Cerebellar nuclear complex (tissue), 1 donor: ENCODE measurements at places on chromosomes 3 and 15.

- no peak for DNase-seq
Measured at GRCh38 chr3:196638861-196639482, 522 bp upstream of the NRROS start.

DNA sequence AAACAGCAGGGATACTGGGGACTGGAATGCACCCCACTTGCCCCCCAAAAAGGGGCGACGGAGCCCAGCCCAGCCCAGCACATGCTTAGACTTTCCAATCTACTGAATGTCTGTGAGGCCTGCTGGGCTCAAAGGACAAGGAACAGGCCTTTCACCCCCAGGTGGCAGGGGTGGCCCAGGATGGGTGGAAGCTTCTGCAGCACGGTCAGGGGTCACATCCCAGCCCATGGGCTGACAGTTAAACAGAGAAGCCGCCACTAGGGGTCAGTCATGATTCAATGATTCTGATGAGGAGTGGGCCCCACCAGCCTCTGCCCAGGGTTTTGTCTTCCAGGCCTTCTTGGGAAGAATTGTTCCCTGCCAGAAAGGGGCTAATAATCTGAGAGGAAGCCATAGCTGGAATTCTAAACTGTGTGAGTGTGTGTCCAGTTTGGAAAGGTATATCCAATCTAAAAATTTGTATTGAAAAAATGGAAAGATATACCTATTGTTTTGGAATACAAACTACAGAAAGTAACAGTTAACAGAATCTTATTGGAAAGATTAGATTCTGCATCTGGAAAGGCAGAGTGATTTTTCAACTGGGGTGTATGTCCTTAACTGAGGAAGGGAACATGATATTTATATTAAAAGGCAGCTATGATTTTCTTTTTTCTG is 2.2 kb downstream of the CHRNB4 start:
- no peak for DNase-seq

GRCh38 chr3:127451321-127451720 is 139.2 kb downstream of the TPRA1 start:
- no peak for DNase-seq

GRCh38 chr3:124363476-124363875 is 366.8 kb upstream of the UMPS start:
- DNase-seq: no peak

DNA sequence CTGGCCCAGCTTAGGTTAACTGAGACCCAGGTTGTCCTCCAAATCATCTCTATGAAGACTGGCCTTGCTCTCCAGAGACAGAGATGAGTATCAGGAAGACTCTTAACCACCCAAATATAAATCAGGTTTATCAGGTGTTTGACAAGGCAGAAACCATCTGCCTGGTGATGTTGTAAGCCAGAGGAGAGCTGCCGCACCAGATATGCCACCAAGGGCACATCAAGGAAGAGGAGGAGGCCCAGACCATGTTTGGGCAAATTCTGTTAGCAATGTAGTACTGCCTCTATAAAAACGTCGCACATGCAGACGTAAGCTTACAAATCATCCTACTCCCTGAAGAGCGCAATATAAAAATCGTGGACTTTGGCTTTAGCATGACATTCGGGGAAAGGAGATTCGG is 21.0 kb upstream of the RPL32 start:
- no peak for DNase-seq

DNA sequence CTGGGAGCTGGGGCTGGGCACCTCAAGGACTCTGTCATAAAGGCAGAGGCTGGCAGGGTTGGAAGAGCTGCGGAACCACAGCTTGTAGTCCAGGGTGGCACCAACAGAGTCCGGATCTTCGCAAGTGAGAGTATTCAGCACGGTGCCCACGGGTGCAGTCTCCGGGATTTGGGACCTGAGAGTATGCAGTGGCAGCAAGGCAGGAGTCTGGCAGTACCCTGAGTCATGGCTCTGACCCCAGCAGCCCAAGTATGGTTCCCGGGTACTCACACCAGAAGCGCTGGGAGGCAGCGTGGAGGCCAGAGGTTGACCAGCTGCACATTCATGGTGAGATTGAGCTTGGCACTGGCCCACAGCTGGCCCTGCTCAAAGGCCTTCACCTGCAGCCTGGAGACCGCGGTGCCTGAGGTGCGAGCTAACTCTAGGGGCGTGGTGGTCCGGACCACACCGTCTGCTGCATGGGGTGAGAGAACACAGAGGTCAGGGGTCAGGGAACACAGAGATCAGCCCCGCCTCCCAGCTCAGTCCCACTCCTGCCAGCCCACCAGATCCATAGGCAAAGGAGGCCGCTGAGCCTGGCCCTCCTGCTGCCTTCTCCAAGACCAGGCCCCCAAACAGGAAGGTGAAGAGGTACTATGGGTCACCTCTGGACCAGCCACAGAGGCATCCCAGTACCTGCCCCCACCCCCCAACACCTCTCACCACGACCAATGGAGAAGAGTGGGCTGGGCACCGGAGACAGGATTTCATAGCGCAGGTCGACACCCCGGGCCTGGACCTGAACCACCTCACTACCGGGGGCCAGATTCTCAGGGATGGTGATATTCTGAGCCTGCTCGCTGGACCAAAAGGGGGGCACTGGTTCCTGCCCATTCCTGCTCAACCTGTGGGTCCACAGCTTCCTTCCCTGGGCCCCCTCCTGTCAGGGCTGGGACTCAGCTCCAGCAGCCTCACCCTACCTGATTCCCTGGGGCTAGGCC is 4.5 kb downstream of the CDHR4 start:
- DNase-seq: no peak

GRCh38 chr3:158419820-158420653 is 151.0 kb upstream of the MLF1 start:
- DNase-seq: no peak
